ENCODE measurements at places on chromosomes 16 and 17. TPM values are rescaled to one million over a fixed set of nuclear protein-coding genes. Genes with fewer than 3 reads are reported as not detected.

The PRR11 gene
- 61.8 TPM for total RNA-seq

The ITGAX gene
- under 0.01 TPM for total RNA-seq

The CDH3 gene
- 24.0 TPM for total RNA-seq

The MYO18A gene
- 37.3 TPM for total RNA-seq

The TNP2 gene
- not detected for total RNA-seq

The RND2 gene
- total RNA-seq: 1.0 TPM

The NPIPB4 gene
- 17.9 TPM for total RNA-seq

The PTRH2 gene
- 26.2 TPM for total RNA-seq

The TBC1D3E gene
- 2.9 TPM for total RNA-seq

The SLC6A2 gene
- total RNA-seq: not detected

The RNF222 gene
- total RNA-seq: not detected

The C16orf92 gene
- total RNA-seq: not detected

The SLC12A3 gene
- total RNA-seq: not detected

The WFIKKN2 gene
- total RNA-seq: 0.13 TPM

The GLIS2 gene
- 73.4 TPM for total RNA-seq

The SLC13A2 gene
- total RNA-seq: not detected

The CA7 gene
- not detected for total RNA-seq

The KRT24 gene
- total RNA-seq: not detected

The GGNBP2 gene
- total RNA-seq: 24.9 TPM

The SMTNL2 gene
- 16.9 TPM for total RNA-seq

The ABCA3 gene
- 7.8 TPM for total RNA-seq

The VPS25 gene
- 129 TPM for total RNA-seq

The CDRT15 gene
- total RNA-seq: not detected

The MLST8 gene
- total RNA-seq: 184 TPM

The HAS3 gene
- total RNA-seq: 1.0 TPM
